T-helper 9 cell (primary cell): ENCODE measurements at places on chromosomes 1 and 21.

DNA sequence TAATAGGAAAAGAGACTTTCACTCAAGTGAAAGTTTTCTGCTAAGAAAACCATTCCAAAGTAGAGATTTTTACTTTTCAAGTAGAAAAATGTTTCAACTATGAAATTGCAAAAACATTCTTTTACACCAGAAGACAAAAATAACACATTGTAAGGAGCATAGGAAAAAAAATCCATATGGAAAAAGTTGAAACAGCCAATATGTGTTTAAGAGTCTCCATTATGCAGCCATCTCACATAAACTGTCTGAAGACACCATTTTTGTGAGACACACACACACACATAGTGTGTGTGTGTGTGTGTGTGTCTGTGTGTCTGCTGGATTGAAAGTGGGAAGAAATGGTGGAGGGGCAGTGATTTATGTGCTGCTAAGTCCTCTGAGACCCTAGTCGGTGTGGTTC, 162.1 kb downstream of the HHAT start:
- no peak for DNase-seq

DNA sequence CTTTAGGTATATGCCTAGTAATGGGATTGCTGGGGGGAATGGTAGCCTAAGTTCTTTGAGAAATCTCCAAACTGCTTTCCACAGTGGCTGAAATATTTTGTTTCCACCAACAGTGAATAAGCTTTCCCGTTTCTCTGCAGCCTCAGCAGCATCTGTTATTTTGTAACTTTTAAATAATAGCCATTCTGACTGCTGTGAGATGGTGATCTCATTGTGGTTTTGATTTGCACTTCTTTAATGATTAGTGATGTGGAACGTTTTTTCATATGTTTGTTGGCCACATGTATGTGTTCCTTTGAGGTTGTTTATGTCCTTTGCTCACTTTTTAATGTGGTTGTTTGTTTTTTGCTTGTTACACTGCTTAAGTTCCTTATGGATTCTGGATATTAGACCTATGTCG, 237.4 kb downstream of the CENPF start:
- DNase-seq = no peak

- DNase-seq = no peak
Observed at GRCh38 chr1:36624466-36624865, 141.8 kb upstream of the CSF3R start.

- DNase-seq = no peak
Observed at GRCh38 chr1:162530307-162530987, 31.1 kb upstream of the UAP1 start.

DNA sequence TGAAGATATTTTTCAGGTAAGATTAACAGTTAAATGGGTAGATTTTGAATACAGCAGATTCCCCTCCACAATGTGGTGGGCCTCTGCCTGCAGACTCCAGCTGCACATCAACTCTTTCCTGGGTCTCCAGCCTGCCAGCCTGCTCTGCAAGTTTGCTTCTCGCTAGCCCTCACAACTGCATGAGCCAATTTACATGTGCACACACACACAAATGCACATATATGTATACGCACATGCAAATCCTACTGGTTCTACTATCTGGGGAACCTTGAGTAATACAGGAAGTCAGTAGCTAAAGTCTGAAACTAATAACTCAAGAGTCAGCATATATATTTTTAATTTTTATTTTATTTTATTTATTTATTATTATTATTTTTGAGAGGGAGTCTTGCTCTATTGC, 34.8 kb upstream of the QSOX1 start:
- no peak for DNase-seq

GRCh38 chr1:83839566-83840173, 159.3 kb downstream of the TTLL7 start:
- DNase-seq = no peak

DNA sequence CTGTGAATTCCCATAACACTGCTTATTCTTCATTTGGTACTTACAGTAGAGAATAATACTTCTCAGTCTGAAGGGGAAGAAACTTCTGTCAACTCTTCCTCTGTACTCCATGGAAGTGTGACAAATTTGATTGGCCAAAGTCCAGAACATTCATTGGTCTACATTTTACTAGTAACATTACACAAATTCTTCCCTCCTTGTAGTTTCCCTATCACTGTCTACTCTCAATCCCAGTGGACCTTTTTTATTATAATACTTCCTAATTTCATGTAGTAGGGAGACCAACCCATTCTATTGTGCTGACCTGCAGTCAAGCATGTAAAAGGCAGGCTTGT, 74.7 kb downstream of the ALG6 start:
- no peak for DNase-seq
